ENCODE measurements at places on chromosomes 13 and 19. TPM values are rescaled to one million over a fixed set of nuclear protein-coding genes. Genes with fewer than 3 reads are reported as not detected.

SYT3 gene
- total RNA-seq = under 0.01 TPM

C5AR1 gene
- 0.17 TPM for total RNA-seq

PGLYRP2 gene
- total RNA-seq = not detected

TMEM255B gene
- 0.50 TPM for total RNA-seq

SYNGR4 gene
- not detected for total RNA-seq

ZNF284 gene
- 3.8 TPM for total RNA-seq

ZNF57 gene
- 4.1 TPM for total RNA-seq

EDDM13 gene
- total RNA-seq = not detected

SYT5 gene
- total RNA-seq = 0.15 TPM

LGALS4 gene
- not detected for total RNA-seq

LGALS14 gene
- not detected for total RNA-seq
